Skeletal muscle cell (primary cell): ENCODE measurements at places on chromosomes 5 and 9.
A peak's percentile ranks its signal among the peaks of the same experiment; 100 is the strongest.

GRCh38 chr9:19517202-19517942, 108.6 kb downstream of the ACER2 start:
- DNase-seq = no peak

DNA sequence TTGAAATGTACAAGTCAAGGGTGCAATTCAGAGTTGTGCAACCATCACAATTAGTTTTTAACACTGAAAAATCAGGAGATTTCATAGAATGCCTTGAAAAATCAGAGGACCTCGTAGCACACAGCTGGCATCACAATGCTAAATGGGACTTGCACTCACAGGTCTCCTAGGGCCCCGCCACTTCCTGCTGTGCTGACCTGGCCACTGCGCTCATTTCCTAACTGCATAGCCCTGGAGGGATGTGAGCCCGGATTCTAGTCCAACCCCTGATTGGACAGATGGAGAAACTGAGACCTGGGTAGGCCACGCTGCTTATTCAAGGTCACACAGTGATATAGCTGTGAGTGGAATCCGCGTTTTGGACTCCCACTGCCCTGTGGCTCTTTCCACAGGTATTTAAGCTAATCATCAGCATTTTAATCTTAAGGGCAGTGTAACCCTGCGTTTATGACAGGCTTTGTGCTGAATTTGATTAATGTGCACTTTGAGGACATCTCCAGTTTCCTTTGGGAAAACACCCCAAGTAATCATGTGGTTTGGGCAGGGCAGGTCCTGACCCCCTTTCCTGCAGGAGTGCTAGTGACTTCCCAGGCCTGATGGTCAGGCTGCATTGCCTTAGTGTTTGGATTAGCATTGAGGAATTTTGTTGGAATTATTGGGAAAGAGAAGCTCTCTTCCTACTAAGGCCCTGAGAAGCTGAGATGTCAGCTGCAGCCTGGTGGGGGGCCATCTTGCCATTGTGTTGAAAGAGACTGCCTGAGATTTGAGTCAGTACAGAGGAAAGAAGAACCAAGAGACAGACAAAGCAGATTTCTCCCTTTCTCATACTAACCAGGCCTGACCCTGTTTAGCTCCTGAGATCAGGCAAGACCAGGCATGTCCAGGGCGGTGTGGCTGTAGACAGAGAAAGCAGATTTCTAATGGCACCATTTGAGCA, 36.2 kb downstream of the STC2 start:
- DNase-seq = peak; percentile 52

DNA sequence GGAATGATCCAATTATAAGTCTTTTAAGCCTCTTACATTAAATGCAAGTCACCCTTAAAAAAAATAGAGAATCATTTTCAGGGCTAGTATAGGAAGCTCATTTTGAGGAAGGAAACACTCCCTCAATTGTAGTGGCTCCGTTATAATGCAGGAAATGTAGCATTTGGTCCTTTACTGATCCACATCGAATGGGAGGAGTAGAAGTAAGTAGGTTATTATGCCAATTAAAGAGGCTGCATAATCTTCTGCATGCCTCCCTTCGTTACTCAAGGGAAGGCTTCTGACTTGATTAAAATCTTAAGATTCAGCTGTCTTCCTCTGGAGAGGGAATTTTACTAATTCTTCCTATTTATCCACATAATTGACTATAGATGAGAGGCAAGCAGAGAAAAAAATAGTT, 579.2 kb upstream of the COX7C start:
- DNase-seq = no peak

DNA sequence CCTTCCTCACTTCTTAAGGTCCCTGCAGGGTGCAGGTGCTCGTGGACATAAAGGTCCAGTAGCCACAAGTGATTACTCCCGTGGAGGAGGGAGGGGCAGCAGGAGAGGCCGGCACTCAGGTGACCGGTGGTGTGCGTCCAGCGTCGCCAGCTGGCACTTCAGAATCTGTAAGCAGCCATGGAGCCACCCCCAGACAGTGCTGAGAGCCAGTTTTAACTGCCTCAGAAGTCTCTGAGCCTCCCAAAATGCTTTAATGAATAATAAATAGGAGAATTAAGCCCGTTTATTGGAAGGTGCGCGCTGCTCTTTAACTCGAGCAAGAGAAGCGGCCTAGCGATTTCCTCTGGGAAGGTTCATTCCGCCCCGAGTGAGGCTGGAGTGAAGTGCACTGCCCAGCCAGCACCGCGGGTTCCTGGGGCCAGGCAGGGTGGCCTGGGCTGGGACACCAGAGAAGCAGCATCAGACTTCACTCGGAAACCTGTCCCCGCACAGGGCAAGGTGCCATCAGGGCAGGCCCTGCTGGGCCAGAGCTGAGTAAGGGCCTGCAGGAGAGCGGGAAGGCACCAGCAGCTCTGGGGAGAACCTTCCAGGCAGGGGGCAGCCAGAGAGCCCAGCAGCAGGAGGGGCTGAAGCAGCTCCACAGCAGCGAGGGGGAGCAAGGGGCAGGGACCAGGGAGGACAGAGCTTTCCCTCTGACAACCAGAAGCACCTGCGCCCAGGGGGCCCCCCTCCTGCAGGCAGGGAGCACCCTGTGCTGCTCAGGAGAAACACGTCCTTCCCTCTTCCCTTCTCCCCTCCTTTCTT, 61.2 kb downstream of the VAV2 start:
- DNase-seq = no peak

GRCh38 chr5:62547945-62548630, 30.5 kb upstream of the LRRC70 start:
- DNase-seq = no peak

GRCh38 chr5:39080597-39081204, 6.5 kb upstream of the RICTOR start:
- no peak for DNase-seq

GRCh38 chr5:62000646-62001045, 305.4 kb upstream of the KIF2A start:
- DNase-seq = no peak

DNA sequence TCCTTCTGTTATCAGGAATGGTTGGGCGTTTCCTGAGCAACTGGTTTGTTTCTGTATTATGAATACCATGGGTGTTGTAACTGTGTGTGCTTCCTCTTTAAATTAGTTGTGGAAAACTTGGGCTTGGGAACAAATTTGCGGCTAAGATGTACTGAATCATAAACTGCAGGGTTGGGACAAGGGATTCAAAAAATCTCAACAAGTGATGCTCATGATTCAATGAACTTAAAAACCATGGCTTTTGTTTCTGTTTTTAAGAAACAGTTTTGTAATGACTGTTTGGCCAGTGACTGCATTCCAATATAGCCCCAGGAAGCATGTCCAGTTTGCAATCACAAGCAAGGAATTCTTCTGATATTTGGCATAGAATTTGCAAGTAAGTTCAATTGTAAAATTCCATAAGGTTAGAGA, 657.5 kb upstream of the WWC1 start:
- DNase-seq = peak; percentile 78

GRCh38 chr5:108810717-108811116, 63.0 kb downstream of the FER start:
- no peak for DNase-seq

DNA sequence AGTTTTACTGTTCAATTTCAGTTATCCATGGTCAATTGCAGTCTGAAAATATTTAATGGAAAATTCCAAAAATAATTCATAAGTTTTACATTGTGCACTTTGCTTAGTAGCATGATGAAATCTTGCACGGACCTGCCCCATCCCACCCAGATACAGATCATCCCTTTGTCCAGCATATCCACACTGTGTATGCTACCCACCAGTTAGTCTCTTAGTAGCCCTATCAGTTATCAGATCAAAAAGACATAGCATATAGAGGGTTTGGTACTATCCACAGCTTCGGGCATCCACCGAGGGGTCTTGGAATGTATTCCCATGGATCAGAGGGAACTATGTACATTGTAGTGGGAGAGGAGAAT, 97.7 kb downstream of the SLC44A1 start:
- no peak for DNase-seq

DNA sequence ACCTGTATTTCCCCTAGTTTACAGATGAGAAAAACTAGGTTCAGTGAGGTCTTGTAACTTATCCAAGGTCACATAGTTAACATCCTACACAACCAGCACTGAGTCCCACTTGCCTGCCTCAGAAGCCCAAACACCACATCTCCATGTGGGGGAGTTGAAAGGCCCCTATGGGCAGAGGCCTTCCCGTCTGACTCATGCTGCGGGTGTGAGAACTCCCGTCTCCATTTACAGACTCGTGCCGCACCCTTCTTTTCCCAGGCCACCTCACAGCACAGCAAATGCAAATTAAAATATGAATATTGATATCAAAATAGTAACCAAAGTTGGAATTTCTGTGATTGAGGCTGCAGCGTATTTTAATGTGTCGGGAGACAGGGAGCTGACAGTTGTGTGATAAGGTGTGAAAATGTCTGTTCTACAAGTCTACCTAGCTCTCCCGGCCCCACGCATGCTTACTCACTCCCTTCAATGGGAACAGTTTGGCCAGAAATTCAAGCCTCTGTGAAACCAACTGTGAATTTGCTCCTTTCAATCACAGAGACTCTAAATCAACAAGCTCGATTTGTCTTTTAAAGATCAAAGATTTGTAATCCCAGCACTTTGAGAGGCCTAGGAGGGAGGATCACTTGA, 90.1 kb downstream of the CRB2 start:
- peak; percentile 35 for DNase-seq

DNA sequence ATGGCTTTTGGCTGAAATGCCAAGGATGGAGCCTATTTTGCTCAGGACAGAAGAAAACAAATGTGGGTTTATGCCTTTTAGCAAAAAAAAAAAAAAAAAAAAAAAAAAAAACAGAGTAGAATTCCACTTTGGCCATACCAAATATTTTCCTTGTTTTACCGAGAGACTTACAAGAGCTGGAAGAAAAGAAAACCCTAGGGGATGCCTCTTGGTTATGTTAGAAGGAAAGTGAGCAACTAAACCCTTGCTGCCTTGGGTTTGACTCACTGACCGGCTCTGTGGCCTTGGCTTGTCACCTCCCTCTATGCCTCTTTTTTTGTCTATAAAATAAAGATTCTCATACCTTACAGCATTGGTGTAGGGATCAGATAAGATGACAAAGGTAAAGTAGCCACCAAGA, 69.6 kb upstream of the ABCA1 start:
- DNase-seq = no peak

- DNase-seq = no peak
Observed at GRCh38 chr5:114006582-114006981, 355.3 kb upstream of the KCNN2 start.

- no peak for DNase-seq
Observed at GRCh38 chr5:16819522-16820167, 116.4 kb downstream of the MYO10 start.

GRCh38 chr9:96279932-96280331, 22.0 kb downstream of the HSD17B3 start:
- no peak for DNase-seq

GRCh38 chr5:103035701-103036100, 84.2 kb downstream of the GIN1 start:
- DNase-seq = peak; percentile 31

- no peak for DNase-seq
Observed at GRCh38 chr5:124858612-124859011, 112.2 kb upstream of the ZNF608 start.

GRCh38 chr9:81671880-81672280, 17.5 kb downstream of the TLE1 start:
- peak; percentile 55 for DNase-seq

- DNase-seq = no peak
Observed at GRCh38 chr9:79674052-79674777, 102.5 kb downstream of the TLE4 start.

GRCh38 chr5:138760448-138761110, 7.4 kb downstream of the CTNNA1 start:
- DNase-seq = no peak

DNA sequence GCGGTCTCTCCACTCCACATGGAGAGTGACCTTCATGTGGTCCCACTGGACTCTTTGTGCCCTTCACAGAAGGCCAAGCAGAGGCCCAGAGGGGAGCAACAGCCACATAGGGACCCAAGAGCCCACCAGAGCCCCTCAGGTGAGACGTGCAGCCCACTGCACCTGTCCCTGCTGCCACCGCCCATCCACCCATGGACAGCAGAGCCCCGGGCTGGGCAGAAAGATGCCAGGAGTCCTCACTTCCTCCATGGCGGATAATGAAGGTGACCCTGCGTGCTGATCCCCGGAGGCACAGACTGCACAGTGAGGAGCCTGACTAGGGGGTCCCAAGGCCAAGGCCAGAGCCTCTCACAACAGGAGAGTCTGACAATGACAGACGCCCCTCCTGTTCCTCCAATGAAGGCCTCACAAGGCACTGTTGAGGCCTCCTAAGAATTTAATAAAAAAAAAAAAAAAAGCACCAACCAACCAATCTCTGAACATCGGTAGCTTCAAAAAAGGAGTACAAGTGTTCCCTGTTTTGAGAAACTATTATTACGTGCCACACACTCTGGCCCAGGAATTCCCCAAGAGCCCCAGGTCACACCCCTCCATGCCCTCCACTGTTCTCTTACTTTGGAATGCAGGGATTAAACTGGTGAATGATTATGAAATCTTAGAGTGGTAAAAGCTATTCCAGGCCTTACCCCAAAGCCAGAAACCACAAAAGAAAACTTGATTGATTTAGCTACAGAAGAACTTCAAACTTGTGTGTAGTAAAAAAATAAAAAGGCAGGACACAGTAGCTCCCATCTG, 2.8 kb upstream of the PPP1R26 start:
- no peak for DNase-seq

GRCh38 chr9:137435980-137436760, 5.0 kb downstream of the ENTPD8 start:
- DNase-seq = peak; percentile 13

DNA sequence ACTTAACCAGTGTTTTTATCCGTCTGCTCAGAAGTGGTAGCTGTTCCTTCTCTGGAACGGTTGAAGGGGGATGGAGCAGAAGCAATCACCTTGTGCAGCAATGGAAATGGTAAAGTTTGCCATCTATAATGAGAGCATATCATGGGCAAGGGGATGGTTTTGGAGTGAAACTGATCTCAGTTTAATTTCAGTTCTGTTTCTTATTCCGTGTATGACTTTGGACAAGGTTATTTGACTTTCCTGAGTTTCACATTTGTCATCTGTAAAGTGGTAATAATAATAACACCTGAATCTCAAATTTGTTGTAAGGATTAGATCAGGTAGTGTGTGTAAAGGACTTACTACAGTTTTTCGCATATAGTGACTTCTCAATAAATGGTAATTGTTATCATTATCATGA, 106.1 kb downstream of the PCSK1 start:
- DNase-seq = no peak

GRCh38 chr5:39270225-39270848, 51.0 kb upstream of the FYB1 start:
- DNase-seq = no peak

GRCh38 chr5:127848098-127848497, 144.9 kb downstream of the CCDC192 start:
- no peak for DNase-seq
